ENCODE measurements at places on chromosomes 7 and 10.

- DNase-seq, result no peak
These were observed 14.9 kb downstream of the SMURF1 start for GRCh38 chr7:99129001-99129400.

- no peak for DNase-seq
These were observed 2.6 kb downstream of the SYNPO2L start for GRCh38 chr10:73653195-73653594.

GRCh38 chr7:102925976-102926782 is 13.4 kb downstream of the LRRC17 start:
- no peak for DNase-seq

- no peak for DNase-seq
These were observed 25.9 kb upstream of the NPFFR1 start for GRCh38 chr10:70309661-70310060.

- no peak for DNase-seq
These were observed 42.0 kb downstream of the PRR15 start for GRCh38 chr7:29605671-29606070.

- no peak for DNase-seq
These were observed 138.1 kb upstream of the LAMB4 start for GRCh38 chr7:108268200-108268820.

- no peak for DNase-seq
These were observed 541 bp downstream of the ELMO1 start for GRCh38 chr7:37448011-37448635.

DNA sequence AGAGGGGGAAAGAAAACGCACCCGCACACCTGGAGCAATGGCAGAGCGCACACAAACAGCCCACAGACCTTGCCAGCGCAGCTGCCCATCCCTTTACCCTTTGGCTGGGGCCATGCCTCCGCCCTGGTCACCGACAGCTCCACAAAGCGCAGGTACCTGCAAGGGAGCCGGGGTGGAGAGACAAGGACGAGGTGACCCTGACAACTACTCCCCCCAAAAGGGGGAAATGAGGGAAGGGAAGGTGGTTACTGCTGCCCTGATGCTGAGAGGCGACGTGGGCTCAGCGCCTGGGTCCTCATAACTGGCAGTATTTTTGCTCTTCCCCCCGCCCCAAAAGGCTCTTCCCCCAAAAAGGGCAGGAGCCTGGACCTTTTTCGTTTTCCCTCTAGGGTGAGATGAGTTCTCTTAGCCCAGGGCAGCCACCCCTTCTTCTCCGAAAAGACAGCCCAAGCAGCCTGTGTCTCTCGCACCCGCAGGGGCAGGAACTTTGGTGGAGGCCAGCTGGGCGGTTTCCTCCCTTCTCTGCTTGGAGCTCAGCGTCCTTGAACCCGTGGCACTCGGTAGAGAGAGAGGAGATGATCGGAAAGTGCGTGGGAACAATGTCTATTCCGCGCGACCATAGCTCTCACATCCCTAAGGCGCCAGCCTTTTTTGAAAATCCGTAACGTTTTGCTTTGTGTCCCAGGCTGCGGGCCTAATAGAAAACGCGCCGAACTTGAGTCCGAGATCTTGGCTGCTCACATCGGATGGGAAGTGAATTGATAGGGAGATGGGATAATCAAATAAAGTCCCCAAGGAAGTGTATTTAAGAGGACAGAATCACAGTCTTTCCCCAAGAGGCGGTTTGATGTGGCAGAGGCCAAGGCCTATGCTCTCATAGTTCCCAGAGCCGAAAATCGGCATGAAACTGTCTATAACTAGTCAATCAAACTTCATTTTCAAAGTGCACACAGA is 1.0 kb downstream of the NKX2-3 start:
- no peak for DNase-seq

GRCh38 chr10:27474741-27475140 is 29.4 kb upstream of the RAB18 start:
- no peak for DNase-seq

- DNase-seq, result no peak
These were observed 892.6 kb downstream of the XPNPEP1 start for GRCh38 chr10:109030581-109031210.

DNA sequence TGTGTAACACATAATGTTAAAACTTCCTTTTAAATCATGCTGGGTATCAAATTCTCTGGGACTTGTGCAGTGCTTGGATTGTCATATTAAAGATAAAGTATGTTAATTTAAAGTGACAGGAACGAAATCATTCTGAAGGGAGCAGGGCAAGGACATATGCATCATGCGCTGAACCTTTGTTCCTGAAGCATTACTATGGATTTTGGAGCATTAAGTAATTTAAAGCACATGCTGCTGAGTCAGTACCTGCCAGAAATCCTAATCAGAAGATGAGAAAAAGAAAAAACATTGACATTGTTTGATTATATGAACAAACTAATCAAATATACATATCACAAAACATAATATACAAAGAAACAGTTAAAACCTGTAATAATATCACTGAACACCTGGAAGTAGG is 101.4 kb downstream of the MICU1 start:
- DNase-seq, result no peak

DNA sequence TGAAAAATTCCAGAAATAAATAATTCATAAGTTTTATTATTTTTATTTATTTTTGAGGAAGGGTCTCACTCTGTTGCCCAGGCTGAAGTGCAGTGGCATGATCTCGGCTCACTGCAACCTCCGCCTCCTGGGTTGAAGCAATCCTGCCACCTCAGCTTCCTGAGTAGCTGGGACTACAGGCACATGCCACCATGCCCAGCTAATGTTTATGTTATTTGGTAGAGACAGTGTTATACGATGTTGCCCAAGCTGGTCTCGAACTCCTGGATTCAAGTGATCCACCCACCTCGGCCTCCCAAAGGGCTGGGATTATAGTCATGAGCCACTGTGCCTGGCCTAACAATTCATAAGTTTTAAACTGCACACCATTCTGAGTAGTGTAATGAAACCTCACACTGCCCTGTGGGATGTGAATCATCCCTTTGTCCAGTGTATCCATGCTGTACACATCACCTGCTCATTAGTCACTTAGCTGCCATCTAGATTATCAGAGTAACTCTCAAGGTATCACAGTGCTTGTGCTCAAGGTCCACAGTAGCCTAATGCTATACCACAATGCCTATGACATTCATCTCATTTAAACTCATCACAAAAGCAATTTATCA is 17.9 kb downstream of the RTKN2 start:
- no peak for DNase-seq

DNA sequence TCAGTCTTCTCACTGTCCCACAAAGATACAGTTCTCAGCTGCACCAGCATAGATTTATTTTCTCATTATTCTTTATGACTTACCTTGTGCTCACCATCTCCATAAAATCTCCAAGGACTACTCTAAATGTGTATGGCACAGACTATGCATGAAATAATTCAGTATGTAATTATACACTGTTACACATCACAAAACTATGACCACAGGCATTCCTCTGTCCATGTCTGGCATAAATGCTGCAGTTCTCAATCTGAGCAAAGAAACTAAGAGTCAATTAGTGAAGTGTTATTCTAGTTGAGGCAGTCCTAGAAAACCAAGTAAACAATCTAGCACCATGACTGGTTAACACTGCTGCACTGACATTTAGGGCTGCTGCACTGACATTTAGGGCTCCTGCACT is 2.7 kb downstream of the CYCS start:
- no peak for DNase-seq

- no peak for DNase-seq
These were observed 8.4 kb upstream of the PVRIG start for GRCh38 chr7:100211342-100211780.

- no peak for DNase-seq
These were observed 30.3 kb downstream of the GSTO2 start for GRCh38 chr10:104299031-104299904.

DNA sequence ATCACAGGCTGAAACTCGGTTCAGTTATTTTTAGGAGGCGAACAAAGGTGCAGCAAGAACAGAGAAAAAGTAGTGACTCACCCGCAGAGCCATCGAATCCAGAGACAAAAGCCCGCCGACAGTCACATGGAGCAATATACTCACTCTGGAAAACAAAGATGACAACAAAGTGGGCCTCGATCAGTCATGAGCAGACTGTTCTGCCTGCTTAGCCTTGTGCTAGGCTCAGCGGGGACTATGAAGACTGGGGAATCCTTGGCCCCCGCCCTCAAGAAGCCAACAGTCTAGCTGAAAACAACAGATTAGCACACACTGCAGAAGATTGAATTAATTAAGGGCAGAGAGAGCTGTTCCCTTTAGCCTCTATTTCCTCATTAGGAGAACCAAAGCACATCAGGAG is 30.4 kb downstream of the XPNPEP1 start:
- DNase-seq, result no peak

DNA sequence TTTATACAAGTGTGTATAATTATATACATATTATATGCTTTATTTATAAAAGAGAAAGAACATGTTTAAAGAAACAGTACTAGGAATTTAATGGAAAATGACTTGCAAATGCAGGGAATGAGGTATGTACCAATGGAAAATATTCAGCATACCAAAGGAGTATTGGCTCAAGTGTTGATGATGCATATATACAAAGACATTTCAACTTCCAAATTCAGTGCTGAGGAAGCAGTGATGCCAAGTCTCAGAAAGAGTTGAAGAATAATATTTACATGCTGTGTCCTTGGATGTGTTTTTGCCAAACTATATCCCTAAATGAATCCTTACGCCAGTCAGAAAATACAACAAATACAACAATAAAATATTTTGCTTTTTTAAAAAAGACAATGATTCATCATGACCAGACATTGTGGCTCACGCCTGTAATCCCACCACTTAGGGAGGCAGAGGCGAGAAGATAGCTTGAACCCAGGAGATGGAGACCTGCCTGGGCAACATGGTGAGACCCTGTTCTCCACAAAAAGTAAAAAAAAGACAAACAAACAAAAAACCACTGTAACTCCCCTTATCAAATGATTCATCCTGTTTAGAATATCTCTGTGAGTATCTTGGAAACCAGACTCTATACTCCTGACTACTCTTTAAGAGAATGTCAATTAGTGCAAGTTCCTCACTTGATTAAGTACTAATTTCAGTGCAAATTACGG is 157.2 kb downstream of the CHRM2 start:
- no peak for DNase-seq

DNA sequence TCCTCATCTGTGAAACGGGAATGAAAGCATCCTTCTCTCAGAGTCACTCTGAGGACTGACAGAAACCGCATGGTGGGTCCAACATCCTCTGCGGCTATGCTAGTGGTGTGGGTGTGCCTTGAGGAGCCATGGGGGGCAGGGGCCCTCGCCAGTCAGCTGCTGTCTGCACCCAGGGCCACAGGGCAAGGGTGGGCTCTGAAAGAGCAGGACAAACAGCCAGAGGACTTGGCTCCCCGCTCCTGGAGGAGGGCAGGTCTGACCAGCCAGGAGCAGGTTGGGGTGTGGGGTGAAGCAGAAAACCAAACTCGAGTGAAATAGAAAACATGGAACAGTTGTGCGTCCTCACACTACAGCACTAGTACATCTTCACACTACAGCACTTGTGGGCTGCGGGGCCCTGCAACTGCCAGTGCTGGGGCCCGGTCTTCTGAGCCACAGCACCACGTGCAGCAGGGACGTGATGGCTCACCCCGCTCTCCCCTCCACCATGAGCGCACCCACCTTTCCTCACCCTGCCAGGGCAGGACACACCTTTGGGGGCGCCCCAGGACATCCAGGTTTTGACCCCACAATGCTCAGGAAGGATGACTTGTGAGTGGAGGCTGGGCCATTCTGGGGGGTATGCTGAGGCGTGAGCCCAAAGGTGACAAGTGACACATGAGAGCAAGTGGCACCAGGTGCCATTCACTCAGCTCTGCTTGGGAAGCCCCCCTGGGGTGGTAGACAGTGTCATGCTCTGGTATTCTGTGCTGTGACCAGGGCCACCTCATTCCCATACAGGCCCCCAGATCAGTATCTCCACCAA is 96.1 kb upstream of the RET start:
- no peak for DNase-seq

- DNase-seq, result no peak
These were observed 17.8 kb downstream of the CNOT4 start for GRCh38 chr7:135492151-135492550.

GRCh38 chr7:37759526-37759925 is 76.0 kb downstream of the GPR141 start:
- DNase-seq, result no peak

DNA sequence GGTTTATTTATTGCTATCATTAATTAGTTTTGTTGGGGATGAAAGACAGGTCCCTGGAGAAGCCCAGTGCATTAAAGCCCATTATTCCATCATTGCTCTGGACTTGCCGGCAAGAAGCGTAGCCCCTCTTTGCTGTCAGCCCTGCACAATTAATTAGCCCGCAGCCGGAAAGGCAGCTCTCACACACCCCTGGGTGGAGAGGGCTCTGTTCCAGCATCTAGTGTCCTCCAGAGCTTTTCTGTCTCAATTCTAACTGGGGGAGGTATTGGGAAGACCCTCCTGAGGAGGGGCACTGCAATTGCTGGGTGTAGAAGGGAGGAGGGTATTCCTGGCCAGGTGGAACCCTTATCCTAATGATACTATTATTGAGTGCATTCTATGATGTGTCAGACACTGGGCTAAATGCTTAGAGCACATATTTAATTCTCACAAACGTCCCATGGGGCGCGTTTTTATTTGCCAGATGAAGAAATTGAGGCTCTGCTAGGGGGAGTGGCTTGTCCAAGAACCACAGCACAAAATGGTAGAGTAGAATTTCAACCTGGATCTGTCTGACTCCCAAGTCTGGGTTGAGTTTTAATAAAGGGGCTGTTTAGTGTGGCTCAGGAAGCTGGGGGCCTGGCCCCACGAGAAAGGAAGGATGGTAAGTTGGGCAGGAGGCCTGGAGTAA is 148.1 kb upstream of the PCBD1 start:
- DNase-seq, result no peak

DNA sequence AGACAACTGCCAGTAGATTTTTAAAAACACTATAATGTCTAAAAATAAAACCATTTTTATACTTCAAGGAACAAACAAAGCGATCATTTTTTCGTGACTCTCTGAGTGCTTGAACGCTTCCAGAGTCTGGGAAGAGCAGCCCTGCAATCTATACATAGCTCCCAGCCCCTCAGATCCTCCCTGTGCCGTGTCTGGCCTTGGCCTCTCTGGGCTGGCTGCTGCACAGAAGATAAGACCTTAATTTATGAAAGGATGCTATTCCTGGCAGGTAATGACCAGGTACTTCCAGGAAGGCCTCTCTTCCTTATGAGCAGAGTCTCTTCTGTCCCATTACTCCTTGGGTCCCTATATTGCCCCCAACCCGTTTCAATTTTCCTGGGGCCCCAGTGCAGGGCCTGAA is 200.9 kb upstream of the AOAH start:
- DNase-seq, result no peak
